ENCODE measurements at places on chromosomes 7 and 10.

DNA sequence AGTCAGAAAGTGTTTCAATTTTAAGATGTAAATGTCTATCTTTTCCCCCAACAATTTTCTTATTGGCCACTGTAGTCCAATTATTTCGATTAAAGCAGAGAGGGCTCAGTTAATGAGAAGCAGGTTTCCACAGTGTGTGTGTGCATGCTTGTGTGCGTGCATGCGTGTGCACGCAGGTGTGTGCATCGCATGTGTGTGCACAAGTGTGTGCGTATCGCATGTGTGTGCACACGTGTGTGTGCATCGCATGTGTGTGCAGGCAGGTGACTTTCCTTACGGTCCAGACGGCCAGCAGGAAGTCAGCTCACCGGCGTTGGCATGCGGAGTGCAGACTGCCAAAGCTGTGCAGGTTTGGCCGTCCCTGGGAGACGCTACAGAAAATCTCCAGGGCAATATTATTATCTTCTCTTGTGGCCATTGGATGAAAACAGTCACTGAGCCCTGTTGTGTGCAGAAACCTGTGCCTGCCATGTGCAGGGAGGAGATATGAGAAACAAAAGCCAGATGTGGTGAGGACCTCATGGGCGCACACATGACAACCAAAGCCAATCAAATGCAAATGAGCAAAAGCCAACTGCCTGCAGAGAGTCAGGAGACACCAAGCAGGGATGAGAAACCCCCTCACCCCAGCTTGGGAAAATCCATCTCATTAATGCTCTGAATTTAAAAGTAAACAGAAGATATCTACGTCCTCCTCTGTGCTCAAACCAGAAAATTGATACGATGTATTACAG, 70.4 kb downstream of the C10orf90 start:
- DNase-seq, result no peak

DNA sequence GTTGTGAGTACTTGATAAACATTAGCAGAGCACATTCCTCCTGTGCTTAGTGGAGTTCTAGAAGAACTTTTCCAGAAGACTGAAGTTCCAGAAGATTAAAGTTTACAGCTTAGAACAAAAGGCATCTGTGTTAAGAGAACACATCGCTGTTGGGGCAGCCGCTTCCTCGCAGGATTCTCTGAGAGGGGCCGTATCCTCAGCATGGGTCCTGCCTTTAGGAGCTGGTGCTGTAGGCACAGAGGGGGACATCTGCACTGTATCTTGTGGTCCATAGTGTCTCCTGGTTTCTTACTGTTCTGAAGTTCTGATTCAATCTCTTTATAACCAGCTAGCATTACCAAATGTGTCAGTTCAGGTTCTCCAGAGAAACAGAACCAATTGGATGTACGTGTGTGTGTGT, 16.3 kb downstream of the SH2D4B start:
- DNase-seq, result no peak

GRCh38 chr7:29249860-29250259, 55.3 kb downstream of the CHN2 start:
- no peak for DNase-seq

- DNase-seq, result no peak
Observed at GRCh38 chr7:135353832-135354231, 120.2 kb downstream of the STRA8 start.

DNA sequence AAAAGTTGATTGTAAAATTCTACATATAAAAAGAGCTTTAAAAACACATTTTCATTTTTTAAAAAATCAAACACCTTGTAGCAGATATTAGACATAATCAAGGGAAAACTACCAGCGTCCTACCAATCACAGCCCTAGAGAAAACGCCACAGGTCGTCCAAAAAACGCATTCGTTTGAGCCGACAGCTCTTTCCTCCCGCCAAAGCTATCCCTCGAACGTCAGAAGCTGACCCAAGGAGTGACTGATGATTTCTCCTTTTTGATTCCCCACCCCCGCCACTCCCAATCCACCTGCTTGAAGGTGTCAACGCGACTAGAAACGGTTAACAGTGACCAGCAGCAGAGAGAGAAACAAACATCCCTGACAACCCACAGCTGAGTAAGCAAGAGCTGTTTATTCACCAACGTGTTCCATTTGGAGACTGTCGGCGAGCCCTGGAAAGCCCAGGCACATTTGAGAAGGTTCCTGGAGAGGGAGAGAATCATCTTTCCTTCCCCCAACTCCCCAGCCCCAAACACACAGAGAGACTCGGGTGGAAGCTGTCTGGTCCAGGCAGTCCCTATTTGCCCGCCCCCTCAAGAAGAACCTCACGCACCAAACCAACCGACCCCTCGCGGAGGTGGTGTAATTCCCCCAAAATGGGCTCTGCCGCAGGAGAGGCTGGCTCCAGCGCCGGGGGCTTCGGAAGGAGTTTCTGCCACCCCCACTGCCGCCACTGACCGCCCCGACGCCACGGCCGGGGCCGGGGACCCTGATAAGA, 622 bp downstream of the CPEB3 start:
- DNase-seq, result no peak

DNA sequence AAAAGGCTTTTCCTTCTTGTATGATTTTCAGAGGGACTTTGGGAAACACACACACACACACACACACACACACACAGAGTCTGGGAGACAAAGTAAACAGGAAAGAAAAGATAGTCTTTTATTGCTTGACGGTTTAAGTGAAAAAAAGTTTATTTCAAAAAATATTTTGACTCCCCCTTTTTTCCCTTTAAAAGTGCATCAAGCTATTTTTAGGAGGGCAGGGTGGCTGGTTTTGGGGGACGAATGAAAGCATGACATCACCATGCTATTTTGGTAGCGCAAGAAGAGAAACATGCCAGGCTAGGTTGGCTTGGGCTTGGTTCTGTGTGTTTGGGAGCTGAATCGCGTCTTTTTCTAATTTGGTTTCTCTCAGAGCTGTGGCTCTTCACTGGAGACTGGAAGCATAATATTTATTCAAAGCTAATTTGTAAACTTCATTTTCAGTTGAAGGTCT, 129.2 kb downstream of the BAMBI start:
- no peak for DNase-seq
